ENCODE measurements at places on chromosomes 5 and 9. TPM values are rescaled to one million over a fixed set of nuclear protein-coding genes. Genes with fewer than 3 reads are reported as not detected.

The PTGES gene
- 26.4 TPM for total RNA-seq

The ALDH1B1 gene
- total RNA-seq = 40.5 TPM

The CDX1 gene
- 54.6 TPM for total RNA-seq

The IDNK gene
- 11.1 TPM for total RNA-seq

GRCh38 chr5:171469326-171469725 lies 49.9 kb downstream of the FGF18 start:
- no peak for DNase-seq

DNA sequence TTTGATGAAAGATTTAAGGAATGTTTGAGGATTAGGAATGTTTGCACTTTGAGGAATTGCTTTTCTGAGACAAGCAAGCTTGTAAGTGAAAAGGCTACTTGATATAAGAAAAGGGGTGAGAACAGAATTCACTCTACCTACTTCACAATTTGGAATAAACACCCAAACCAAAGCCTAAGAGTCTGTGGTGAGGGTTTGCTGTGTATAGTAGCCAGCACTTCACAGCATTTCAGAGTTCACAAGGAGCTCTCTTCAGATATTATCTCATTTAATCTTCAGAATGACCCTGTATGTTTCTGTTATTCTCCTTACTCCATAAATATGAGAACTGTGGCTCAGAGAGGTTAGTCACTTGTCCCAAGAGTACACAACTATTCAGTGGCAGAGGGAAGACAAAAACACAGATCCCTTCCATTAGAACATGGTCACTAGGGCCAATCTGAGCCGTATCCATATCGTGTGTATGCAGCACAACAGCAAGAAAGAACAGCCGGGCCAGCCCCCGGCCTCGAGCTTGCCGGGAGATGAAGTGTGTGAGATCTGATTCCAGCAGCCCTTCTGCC lies 92.4 kb downstream of the FRMD3 start:
- DNase-seq = no peak

The THBS4 gene
- total RNA-seq = 0.48 TPM

The PJA2 gene
- total RNA-seq = 144 TPM

The FRMD3 gene
- 6.5 TPM for total RNA-seq

- DNase-seq = no peak
These were observed 463.8 kb downstream of the BNC2 start for GRCh38 chr9:16406526-16407225.

The LURAP1L gene
- 40.2 TPM for total RNA-seq

GRCh38 chr5:74903165-74903787 lies 37.1 kb upstream of the FAM169A start:
- peak; percentile 78 for DNase-seq

- no peak for DNase-seq
These were observed 9.5 kb downstream of the ISL1 start for GRCh38 chr5:51392689-51393199.

The CDC26 gene
- total RNA-seq = 39.8 TPM

The GZMA gene
- total RNA-seq = not detected

GRCh38 chr5:9692576-9692975 lies 62.4 kb upstream of the TAS2R1 start:
- no peak for DNase-seq

The IFNA13 gene
- not detected for total RNA-seq

The DPYSL3 gene
- 70.4 TPM for total RNA-seq

GRCh38 chr5:126809916-126810315 lies 33.0 kb downstream of the LMNB1 start:
- DNase-seq = no peak

DNA sequence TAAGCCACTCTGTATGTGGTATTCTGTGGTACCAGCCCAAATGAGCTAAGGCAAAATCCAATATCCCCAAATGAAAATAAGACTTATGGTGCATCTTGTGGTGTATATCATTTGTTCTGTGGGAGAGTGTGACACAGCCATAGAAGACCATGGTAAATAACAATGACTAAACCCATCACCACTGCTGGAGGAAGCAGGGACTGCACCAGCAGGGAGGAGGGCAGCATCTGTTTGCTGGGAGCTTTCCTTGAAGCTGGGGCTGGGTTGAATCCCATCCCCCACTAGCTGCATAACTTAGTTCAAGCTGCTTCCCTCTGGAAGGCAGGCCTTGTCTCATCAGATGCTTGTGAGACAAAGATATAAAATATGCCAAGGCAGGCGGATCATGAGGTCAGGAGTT lies 14.2 kb downstream of the GADD45G start:
- no peak for DNase-seq

DNA sequence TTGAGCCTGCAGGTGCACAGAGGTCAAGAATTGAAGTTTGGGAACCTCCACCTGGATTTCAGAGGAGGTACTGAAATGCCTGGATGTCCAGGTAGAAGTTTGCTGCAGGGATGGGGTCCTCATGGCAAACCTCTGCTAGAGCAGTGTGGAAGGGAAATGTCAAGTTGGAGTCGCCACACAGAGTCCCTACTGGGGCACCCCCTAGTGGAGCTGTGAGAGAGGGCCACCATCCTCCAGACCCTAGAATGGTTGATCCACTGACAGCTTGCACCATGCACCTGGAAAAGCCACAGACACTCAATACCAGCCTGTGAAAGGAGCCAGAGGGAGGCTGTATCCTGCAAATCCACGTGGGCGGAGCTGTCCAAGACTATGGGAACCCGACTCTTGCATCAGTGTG lies 78.0 kb downstream of the GABRA1 start:
- no peak for DNase-seq

- peak; percentile 40 for DNase-seq
These were observed at the start of gene PTPDC1 for GRCh38 chr9:94084314-94084713. PTPDC1 (plus strand) TSS chr9:94084464; CDS start chr9:94084531, 67 bp downstream.

The NUP155 gene
- total RNA-seq = 23.4 TPM

The MPDZ gene
- 43.3 TPM for total RNA-seq

All from hepatocyte (in vitro differentiated cells).